ENCODE measurements at places on chromosomes 1 and 21. TPM values are rescaled to one million over a fixed set of nuclear protein-coding genes. Genes with fewer than 3 reads are reported as not detected.

Gene PLEKHN1
- total RNA-seq = 0.54 TPM

Gene COX20
- total RNA-seq = 9.7 TPM

Gene SH3D21
- 7.5 TPM for total RNA-seq

Gene ALX3
- total RNA-seq = not detected

Gene CFHR2
- not detected for total RNA-seq

Gene NR0B2
- total RNA-seq = not detected

Gene OR14K1
- total RNA-seq = 0.81 TPM
